Smooth muscle cell of trachea (primary cell): ENCODE measurements at places on chromosomes 11 and 22. TPM values are rescaled to one million over a fixed set of nuclear protein-coding genes. Genes with fewer than 3 reads are reported as not detected.

NCR3LG1 gene
- total RNA-seq = 5.1 and 6.0 TPM in 2 replicates

RAB3IL1 gene
- 19.2 and 30.6 TPM in 2 replicates for total RNA-seq

PKP3 gene
- 1.7 and 2.8 TPM in 2 replicates for total RNA-seq

SPA17 gene
- 7.4 and 29.2 TPM in 2 replicates for total RNA-seq

OR2AT4 gene
- not detected in 2 replicates for total RNA-seq

C11orf97 gene
- not detected in 2 replicates for total RNA-seq

TCN2 gene
- total RNA-seq = 9.2 and 17.0 TPM in 2 replicates

PTPN5 gene
- total RNA-seq = not detected in 2 replicates

FRMD8 gene
- total RNA-seq = 34.2 and 51.8 TPM in 2 replicates

OR5A2 gene
- total RNA-seq = not detected in 2 replicates

UQCC3 gene
- total RNA-seq = 6.9 and 8.7 TPM in 2 replicates
